Activated naive CD8-positive, alpha-beta T cell treated with anti-CD3 and anti-CD28 coated beads, Interleukin-2, amount 10 ng/mL, durations not matched to agents 7 days and 5 days (primary cell): ENCODE measurements at places on chromosomes 5 and 9. TPM values are rescaled to one million over a fixed set of nuclear protein-coding genes. Genes with fewer than 3 reads are reported as not detected.

IFNK gene
- total RNA-seq, result not detected

SLU7 gene
- 62.3 TPM for total RNA-seq

PCDHGA8 gene
- 0.11 TPM for total RNA-seq

C9 gene
- total RNA-seq, result not detected

ACER2 gene
- total RNA-seq, result 2.9 TPM

LRRC14B gene
- 0.37 TPM for total RNA-seq

GRCh38 chr5:371811-372555, 50.5 kb downstream of the AHRR start:
- no peaks in the 10 kb centered on the region for H3K27me3 ChIP-seq
- peaks cover 58% of the 10 kb centered on the region for H3K4me1 ChIP-seq
- H3K36me3 ChIP-seq, result peaks cover 30% of the 10 kb centered on the region
- peak; percentile 56 for DNase-seq
- peak overlapping the region; percentile 75 for H3K4me3 ChIP-seq

GRCh38 chr9:27563738-27564430, 9.4 kb downstream of the C9orf72 start:
- H3K36me3 ChIP-seq, result peaks cover 22% of the 10 kb centered on the region
- no peak overlapping the region for H3K4me3 ChIP-seq
- no peak overlapping the region for H3K27ac ChIP-seq

DNA sequence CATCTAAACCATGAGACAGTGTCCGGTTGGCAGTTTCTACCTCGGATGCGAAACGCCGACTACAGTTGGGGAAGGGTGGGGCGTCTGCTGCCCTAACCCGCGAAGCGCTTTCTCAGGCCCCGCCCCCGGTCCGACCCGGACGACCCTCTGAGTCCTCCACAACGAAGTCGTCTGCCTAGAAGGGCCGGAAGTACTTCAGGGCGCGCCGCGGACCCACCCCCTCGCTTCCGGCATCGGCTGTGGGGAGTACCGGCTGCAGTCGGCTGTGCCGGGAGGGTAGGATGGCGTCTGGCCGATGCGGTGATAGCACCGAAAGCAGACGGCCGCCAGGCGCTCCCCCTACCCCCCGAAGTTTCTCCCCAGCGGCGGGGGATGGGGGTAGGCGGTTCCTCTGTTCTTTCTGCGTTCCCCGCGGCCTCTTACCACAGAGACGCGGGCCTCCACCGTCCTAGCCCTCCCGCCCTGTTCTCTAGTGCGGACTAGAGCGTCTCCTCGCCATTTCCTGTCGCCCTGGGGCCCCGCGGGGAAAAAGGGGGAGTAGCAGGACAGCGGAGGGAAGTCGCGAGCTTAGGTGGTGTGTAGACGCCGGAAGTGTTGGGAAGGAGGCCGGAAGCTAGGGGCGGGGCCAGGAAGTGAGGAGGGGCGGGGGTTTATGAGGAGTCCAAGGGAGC, at the start of gene TRIM41:
Gene TRIM41, plus strand, starts transcription at position 224 of the 671 bp plus-strand sequence. CDS start 719 bp downstream, outside the sequence.
- peaks cover 51% of the 10 kb centered on the region for H3K4me1 ChIP-seq
- H3K36me3 ChIP-seq, result peaks cover 7% of the 10 kb centered on the region
- peak; percentile 96 for DNase-seq
- peak within 1 kb of the TSS; percentile 87 for H3K4me3 ChIP-seq
- peak within 1 kb of the TSS; percentile 99 for H3K27ac ChIP-seq

GRCh38 chr5:139561655-139562451, 714 bp downstream of the UBE2D2 start:
- peak overlapping the region; percentile 98 for H3K27ac ChIP-seq
- peak; percentile 77 for DNase-seq
- peak overlapping the region; percentile 100 for H3K4me3 ChIP-seq
- H3K4me1 ChIP-seq, result peaks cover 34% of the 10 kb centered on the region
- H3K27me3 ChIP-seq, result no peaks in the 10 kb centered on the region
- H3K36me3 ChIP-seq, result peaks cover 12% of the 10 kb centered on the region

GRCh38 chr5:24646915-24647314, 2.1 kb upstream of the CDH10 start:
- H3K4me1 ChIP-seq, result no peaks in the 10 kb centered on the region
- no peaks in the 10 kb centered on the region for H3K27me3 ChIP-seq
- no peak for DNase-seq
- no peaks in the 10 kb centered on the region for H3K36me3 ChIP-seq
- H3K27ac ChIP-seq, result no peak overlapping the region

GRCh38 chr9:134929193-134930158, 11.8 kb upstream of the FCN1 start:
- H3K27ac ChIP-seq, result no peak overlapping the region
- peaks cover 7% of the 10 kb centered on the region for H3K27me3 ChIP-seq
- no peaks in the 10 kb centered on the region for H3K36me3 ChIP-seq
- no peak overlapping the region for H3K4me3 ChIP-seq
- DNase-seq, result no peak

DNA sequence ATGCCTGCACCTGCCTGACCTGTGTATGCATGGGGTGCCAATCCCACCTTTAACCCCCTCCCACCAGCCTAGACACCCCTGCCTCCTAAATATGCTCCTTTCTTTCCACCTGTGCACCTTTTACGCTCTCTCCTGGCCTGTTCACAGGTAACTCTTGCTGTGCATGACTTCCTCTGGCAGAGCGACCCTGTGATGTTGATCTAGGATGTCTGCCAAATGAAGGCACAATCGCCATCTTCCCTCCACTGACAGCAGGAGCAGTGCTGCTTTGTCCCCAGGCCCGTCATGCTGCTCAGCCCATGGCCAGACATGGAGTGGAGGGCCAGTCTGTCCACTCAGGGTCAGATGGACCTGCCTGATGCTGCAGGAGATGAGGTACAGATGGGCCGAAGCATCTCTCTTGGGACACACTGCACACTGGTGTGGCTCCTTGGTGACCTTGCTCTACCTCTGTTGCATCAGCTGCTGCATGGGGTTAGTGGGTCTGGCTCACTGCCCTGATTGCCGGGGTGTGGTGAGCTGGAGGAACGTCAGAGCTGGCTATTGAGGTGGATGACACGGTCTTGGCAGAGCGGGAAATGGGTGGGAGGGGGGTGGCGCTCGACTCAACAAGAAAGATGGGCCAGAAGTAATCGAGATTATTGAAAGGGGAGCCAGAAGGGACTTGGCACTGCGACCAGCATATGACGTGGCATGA, 101.7 kb upstream of the PITX1 start:
- DNase-seq, result no peak
- no peaks in the 10 kb centered on the region for H3K36me3 ChIP-seq
- no peaks in the 10 kb centered on the region for H3K4me1 ChIP-seq

DNA sequence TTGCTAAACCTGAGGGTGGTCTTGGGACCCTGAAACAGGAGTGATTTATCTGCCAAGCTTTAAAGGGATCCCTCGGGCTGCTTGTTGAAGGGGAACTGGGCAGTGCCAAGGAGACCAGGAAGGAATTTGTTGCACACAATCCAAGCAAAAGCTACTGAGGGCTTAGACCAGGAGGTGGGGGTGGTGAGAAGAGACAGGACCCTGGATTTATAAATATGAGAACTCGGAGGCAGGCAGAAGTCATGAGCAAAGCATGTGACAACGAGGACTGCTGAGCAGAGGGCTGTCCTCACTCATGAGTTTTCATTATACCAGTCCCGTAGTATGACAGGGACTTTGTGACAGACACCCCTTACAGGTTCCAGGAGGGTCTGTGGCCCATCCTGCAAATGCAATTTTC, 237.3 kb downstream of the DRD1 start:
- no peak overlapping the region for H3K4me3 ChIP-seq
- no peaks in the 10 kb centered on the region for H3K36me3 ChIP-seq
- no peak overlapping the region for H3K27ac ChIP-seq
- no peaks in the 10 kb centered on the region for H3K4me1 ChIP-seq
- no peak for DNase-seq
- H3K27me3 ChIP-seq, result peaks cover 3% of the 10 kb centered on the region

DNA sequence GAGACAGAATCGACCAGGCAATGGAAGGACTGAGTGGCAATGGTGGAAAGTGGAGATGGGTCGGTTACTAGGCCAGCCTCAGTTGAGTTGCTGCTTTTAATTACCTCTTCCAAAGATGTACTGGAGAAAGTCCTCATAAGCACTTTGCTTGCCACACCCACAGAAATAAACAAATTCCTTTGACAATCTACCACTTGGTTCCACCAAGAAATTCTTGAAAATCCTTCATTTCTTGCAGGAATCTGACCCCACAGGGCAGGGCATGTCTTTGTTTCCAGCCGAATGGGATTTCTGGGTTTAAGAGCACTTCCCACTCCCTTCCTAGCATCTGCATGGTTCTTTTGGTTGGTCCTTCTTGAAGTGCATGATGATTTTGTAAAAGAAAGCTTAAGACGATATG, 54.5 kb downstream of the ADAMTS12 start:
- peaks cover 6% of the 10 kb centered on the region for H3K36me3 ChIP-seq
- H3K4me3 ChIP-seq, result no peak overlapping the region
- peaks cover 9% of the 10 kb centered on the region for H3K27me3 ChIP-seq

DNA sequence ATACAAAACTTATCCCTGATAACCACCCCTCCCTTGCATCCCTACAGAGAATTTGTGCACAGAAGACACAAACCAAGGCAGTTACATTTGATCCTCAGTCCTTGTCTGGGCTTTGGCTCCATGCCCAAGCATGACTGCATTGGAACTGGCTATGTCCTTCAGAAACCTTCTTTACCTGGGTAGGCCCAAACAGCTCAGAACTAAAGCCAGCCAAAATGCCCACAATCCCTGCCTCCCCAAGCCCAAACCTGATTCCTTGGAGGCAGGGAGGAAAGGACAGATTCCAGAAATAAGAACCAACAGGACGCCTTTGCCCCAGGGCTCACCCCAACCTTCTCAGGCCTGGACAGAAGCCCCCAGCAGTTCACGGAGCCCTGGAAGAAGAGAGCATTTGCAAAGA, 8.2 kb downstream of the IL17B start:
- H3K4me1 ChIP-seq, result peaks cover 3% of the 10 kb centered on the region
- DNase-seq, result no peak
- H3K27me3 ChIP-seq, result no peaks in the 10 kb centered on the region
- no peaks in the 10 kb centered on the region for H3K36me3 ChIP-seq
- H3K27ac ChIP-seq, result no peak overlapping the region
- no peak overlapping the region for H3K4me3 ChIP-seq

DNA sequence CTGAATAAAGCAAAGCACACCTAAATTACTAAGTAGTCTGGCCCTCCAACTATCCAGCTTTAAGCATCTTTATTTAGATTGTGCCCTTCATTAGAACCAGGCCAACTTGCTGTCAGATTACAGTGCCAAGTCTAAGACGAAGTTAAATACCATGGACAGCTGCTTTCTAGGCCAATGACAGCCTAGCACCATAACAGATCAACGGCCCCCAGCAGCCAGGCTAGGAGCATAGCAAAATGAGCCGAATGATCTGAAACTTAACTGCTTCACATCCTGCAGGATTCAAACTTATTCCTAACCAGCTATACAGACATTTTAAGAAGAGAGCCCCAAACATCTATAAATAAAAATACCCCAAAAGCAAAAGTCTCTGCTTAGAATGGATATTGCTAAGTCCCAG, 6.8 kb downstream of the SLC24A2 start:
- H3K27me3 ChIP-seq, result peaks cover 39% of the 10 kb centered on the region
- H3K27ac ChIP-seq, result no peak overlapping the region
- no peaks in the 10 kb centered on the region for H3K4me1 ChIP-seq
- no peaks in the 10 kb centered on the region for H3K36me3 ChIP-seq
- no peak for DNase-seq

DNA sequence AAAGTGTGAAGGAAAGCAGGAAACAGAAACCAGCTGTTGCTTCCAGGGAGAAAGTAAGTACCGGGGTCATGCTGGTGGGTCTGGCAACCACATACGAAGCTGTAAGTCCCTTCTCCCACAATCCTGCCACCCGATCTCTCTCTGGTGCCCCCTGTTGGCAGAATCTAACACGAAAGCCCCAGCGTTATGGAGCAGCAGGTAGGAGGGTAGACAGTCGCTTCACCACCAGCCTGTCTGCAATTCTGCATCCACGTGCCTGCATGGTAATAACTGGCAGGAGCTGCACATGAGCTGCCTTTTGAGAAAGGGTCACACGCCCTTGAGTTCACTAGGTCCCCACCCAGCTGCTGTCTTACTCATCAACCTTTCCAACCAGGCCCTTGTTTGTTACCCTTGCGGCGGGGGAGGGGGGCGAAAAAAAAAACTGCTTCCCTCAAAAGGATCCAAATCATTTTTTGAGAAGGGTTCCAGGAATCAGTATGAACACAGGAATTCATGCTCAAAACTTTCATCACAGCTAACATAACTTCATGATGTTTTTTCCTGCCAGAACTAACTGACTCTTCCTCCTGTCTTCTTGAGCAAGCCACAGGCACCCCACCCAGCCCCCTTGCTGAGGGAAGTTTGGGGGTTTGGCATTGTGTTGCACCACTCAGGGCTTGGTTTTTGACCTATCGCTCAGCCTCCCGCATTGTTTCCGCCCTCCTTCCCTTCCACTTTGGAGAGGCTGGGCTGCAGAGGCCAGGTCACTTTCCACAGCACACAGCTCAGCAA, 19.6 kb upstream of the TMEM252 start:
- no peak overlapping the region for H3K4me3 ChIP-seq
- H3K27ac ChIP-seq, result no peak overlapping the region
- no peaks in the 10 kb centered on the region for H3K36me3 ChIP-seq
- peaks cover 27% of the 10 kb centered on the region for H3K27me3 ChIP-seq
- peaks cover 8% of the 10 kb centered on the region for H3K4me1 ChIP-seq

- H3K27ac ChIP-seq, result no peak overlapping the region
- no peaks in the 10 kb centered on the region for H3K27me3 ChIP-seq
- no peak overlapping the region for H3K4me3 ChIP-seq
- no peaks in the 10 kb centered on the region for H3K36me3 ChIP-seq
Measured at GRCh38 chr5:54803471-54804011, 181.9 kb downstream of the ESM1 start.

DNA sequence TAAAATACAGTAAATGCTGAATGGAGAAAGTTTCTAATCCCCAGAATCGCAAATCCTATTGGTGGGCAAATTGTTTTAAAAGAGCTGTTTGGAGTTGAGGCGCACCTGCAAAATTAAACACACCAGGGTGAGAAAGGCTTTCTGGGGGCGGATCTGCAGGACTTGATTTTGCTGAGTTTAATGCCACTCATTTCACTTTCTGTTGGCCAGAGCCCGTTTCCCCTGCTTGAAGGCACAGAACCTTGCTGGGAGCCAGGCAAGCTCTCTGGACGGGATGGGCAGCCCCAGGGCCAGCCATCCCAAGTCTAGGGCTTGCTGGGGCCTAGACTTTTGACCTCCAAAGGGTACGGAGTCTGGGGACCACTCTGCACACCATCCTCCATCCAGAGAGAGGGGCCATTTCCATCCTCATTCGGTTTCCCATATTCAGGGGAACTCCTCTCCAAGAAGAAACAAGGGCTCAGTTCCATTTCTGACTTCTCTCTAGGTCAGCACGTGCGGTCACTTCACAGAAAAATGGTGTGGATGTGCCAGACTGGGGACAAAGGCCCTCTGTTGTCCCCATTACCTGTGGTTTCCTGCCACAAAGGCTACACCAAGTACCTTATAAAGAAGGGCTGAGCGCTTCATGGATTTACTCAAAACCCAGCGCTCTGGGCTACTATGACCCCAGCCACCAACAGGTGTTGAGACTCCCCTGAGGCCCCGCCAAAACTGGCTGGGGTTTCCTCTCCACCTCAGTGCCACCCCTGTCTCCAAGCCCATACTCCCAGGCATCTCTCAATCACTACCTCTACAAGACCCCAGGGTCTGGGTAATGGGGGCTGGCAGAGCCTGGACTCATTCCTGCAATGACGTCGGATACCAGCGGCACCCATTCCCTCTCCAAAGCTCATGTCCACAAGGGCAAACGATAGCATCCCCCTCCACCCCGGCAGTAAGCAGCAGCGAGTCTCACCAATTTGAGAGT, 170.0 kb downstream of the AUH start:
- peak overlapping the region; percentile 60 for H3K4me3 ChIP-seq
- no peak for DNase-seq
- H3K27me3 ChIP-seq, result no peaks in the 10 kb centered on the region
- peak overlapping the region; percentile 74 for H3K27ac ChIP-seq

- DNase-seq, result no peak
- H3K4me1 ChIP-seq, result peaks cover 2% of the 10 kb centered on the region
- H3K27ac ChIP-seq, result no peak overlapping the region
- peaks cover 16% of the 10 kb centered on the region for H3K27me3 ChIP-seq
- no peaks in the 10 kb centered on the region for H3K36me3 ChIP-seq
- no peak overlapping the region for H3K4me3 ChIP-seq
Measured at GRCh38 chr5:14178671-14179211, 35.6 kb downstream of the TRIO start.
